Stimulated activated CD4-positive, alpha-beta T cell treated with anti-CD3 and anti-CD28 coated beads, Interleukin-12 subunit alpha, Interleukin-12 subunit beta, amount 100 ng/mL, for 24 hours (primary cell): ENCODE measurements at places on chromosomes 7 and 10.

DNA sequence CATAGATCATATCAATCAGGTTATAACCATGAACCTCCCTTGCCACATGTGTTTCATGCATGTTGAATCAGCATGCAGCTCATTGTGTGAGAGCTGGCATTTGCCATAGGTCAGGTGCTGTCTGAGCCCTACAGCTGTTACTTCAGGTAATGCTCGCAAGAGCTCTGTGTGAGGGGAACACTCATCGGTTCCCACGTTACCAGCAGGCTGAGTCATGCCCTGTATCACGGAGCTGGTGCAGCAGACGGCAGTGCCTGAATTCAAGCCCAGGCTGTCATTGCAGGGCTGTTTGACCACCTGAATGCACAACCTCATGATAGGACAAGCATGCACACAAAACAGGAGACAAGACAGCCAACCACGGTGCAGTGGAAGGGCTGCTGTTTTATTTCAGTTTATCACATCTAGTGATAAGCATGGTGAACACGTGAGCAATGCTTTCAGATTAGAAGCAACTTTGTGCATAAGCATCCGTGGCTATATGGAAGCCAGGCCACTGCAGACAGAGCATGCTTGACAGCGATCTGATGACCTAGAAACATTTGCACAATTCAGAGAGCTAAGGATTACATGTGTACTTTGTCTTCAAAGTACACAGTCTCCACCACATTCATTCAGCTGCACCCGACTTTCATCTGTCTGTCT lies 56.4 kb upstream of the PFKP start:
- DNase-seq: no peak

GRCh38 chr7:40305229-40305628 lies 170.4 kb downstream of the SUGCT start:
- DNase-seq: no peak

- no peak for DNase-seq
Measured at GRCh38 chr7:111147708-111148533, 57.0 kb downstream of the LRRN3 start.

DNA sequence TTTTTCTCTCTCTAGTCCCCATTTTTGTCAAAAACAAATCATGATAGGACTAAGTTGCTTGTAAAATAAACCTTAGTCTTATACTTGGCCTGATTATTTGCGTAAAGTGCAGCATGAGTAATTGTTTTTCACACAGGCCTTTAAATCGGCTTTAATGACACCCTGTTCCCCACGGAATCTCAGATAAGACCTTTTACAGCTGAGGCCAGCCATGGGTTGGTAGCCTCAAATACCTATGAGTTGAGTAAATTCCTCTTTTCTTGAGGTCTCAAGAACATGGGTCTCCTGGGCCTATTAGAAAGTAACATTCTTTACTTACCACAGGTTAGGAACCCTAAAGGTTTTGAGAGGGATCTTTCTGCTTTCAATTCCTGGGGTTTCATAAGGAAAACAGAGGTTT lies 761.0 kb upstream of the PHF14 start:
- DNase-seq: no peak

- DNase-seq: no peak
Measured at GRCh38 chr7:4178916-4179687, 503.0 kb upstream of the FOXK1 start.

DNA sequence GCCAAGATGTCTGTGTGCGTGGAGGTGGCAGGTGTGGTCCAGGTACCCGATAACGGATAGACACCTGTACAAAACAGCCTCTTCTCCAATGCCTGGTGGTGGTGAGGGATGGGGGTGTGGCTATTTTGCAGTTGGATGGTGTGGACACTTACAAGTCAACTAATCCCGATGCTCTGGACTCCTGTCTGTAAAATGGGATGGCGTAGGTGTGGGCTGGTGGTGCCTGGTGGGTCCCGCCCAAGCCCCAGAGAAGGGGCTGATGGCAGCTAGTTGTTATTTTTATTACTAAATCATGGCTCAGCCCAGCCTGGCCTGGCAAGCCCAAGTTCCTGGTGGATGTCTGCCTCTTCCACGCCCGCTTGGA lies 22.3 kb downstream of the GTF2IRD1 start:
- DNase-seq: no peak

- no peak for DNase-seq
Measured at GRCh38 chr10:85284778-85285770, 956.7 kb downstream of the CCSER2 start.

- no peak for DNase-seq
Measured at GRCh38 chr7:43463401-43463980, 119.4 kb upstream of the STK17A start.

DNA sequence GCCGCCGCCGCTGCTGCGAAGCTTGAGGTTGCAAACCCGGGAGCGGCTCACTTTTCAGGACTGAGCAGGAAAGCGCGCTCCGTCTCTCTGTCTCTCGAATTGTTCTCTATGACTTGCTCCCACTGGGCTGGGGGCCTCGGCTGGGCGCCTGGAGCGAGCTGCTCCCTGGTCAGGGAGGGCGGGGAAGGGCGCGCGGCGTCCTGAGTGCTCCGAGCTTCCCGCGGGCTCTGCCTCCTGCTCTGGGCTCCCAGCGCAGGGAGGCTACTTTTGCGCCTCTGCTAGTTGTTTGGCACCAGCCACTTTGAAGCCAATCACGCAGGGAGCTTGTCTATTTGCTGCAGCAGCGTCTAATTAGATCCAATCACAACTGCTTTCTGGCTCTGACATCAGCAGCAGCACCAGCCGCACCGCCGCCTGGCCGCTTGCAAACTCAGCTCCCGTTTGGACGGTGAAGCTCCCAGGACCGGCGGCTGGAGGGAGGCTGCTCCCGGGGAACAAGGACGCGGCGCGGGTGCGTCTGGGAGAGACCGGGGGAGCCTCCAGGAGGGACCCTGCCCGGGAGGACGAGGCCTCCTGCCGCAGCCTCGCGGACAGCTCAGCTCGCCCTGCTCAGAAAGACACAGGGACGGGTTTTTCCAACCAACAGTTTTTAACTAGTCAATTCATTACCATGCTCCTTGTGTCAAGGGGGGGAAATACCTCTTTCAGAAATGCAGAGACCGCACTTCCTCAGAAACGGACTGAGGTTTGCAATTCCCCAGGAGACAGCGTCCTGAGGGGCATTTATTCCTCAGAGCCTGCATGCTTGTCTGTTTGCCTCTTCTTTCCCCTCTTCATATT lies at the start of gene ADARB2:
TSS of gene ADARB2 (minus strand) at position 304 of the 840 bp plus-strand sequence.
- no peak for DNase-seq

DNA sequence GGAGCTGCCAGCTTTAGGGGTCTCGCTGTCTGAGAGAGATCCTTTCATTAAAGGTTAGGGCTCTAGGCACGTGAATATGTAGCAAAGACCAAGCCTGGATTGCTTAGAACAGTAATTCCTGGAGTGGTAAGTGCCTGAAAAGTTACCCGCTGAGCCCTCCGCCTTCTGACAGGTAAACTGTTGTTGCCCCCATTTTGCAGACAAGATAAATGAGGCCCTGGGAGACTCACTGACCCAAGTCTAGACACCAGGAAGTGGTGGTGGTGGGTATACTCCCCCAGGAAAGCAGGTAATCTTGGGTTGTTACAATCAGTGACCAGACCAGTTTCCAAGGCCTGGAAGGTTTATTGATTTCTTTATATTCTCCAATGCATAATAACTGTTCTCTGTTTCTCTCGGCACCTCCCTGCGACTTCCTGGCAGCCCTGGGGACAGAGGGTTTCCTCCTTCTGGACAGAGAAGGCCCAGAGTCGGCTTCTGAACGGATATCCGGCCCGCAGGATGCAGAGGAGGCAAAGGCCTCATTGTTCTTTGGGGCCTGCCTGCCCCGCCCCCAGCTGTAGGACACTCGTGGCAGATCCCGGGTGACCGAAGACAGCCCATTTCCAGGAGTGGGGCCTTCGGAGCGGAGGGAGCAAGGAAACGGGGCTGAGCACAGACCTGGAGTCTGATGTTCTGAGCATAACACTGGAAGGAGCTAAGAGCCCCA lies 1.3 kb upstream of the GRK5 start:
- DNase-seq: peak; percentile 22

DNA sequence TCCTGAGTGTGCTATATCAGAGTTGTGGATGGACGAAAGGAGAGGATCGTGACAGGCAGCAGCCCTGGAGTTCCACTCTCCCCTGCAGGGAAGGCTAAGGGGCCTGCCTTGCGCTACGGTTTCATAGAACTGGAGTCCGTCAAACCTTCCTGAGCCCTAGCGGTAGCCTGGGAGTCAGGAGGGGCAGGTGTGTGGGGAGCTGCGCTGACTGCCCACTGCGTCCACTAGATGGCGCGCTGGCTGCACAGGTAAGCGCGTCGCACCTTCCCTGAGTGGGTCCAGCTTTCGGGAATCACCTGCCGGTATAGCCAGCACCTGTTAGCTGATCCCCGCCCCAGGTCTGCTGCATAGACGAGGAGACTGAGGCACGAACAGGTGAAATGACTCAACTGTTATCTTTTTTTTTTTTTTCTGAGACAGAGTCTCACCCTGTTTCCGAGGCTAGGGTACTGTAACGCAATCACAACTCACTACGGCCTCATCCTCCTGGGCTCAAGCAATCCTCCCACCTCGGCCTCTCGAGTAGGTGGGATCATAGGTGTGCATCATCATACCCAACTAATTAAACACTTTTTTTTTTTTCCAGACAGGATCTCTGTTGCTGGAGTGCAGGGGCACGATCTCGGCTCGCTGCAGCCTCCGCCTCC lies 20.2 kb upstream of the BAIAP2L1 start:
- DNase-seq: peak; percentile 49

DNA sequence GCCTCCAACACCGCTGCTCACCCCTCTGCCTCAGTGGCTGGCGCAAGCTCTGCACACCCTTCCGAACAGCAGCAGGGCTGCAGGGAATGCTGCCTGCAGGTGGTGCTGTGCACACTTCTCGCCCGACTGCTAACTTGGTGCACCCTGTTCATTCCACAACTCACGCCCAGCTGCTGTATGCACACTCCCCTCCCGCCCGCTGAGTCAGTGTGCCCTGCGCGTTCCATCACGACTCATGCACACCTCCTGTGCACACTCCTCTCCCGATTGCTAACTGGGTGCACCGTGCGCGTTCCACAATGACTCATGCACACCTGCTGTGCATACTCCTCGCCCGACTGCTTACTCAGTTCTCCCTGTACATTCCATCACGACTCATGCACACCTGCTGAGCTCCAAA lies 21.5 kb downstream of the ADARB2 start:
- DNase-seq: no peak

DNA sequence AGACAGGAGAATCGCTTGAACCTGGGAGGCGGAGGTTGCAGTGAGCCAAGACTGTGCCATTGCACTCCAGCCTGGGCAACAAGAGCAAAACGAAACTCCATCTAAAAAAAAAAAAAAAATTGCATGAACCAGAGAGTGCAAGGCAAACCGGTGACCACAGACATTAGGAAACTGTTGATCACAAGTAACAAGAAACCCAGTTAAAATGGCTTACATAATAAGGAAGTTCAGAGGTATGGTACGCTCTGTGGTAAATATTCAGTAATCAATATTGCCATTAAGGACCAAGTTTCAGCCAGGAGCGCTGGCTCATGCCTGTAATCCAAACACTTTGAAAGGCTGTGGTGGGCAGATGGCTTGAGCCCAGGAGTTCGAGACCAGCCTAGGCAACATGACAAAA lies 9.2 kb upstream of the NT5C2 start:
- DNase-seq: no peak

GRCh38 chr7:97680622-97681021 lies 51.3 kb upstream of the TAC1 start:
- DNase-seq: no peak

DNA sequence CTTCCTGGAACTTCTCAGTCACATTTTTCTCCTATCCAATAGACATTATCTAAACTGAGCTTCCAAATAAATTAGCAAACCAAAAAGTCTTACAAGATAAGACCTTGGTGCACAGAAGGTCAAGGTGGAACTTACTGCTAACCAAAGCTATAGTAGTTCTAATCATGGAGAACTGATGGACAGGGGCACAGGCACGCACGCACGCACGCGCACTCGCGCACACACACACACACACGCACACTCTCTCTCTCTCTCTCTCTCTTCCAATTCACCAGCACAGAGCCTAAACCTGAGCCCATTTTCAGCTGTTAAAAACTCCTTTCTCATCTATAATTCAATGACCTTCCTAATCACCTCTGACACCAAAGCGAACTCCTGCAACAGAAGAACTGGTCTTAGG lies 7.5 kb downstream of the FGFR2 start:
- DNase-seq: no peak

DNA sequence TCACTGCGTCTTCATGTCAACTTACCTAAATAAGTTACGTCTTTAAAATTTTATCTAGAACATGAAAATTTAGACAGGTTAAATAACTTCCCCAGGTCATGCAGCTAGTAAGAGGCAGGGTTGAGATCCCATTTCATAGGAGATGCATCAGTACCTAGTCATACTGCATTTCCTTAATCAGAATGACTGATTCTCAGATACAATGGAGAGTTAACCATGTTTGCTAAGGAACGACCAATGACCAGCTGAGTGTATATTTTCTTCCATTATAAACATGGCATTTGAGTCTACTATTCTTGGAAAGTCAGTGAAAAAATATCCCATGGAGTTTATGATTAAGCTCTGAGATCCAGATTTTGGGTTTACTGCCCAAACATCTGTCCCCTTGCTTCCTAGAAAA lies 39.6 kb downstream of the ENTPD1 start:
- DNase-seq: no peak

GRCh38 chr10:99938563-99938962 lies 71.2 kb downstream of the DNMBP start:
- DNase-seq: no peak

DNA sequence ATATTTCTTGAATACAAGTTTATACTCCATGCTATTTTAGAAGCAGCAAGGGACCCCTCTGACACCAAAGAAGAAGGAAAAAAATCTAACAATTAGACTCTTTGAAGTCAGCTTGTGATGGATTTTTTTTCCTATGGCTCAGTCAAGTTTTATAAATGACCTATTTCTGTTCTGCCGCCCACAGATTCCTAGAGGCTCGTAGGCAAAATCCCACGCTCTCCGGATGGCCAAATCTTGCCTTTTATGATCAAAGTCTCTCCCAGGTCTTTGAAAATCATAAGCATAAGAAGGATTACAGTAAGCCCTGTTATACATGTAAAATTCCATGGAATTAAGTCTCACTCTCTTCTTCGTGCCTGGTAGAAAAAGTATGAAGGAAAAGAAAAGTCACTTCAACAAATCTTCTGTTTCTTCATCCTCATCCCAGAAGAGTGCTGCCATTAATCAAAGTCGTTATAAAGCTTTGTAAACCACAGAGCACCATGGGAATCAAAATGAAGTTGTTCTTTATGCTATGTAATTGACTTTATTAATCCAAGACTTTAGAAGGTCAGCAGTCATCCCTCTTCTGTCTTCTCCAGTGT lies 33.1 kb downstream of the ASB13 start:
- no peak for DNase-seq

DNA sequence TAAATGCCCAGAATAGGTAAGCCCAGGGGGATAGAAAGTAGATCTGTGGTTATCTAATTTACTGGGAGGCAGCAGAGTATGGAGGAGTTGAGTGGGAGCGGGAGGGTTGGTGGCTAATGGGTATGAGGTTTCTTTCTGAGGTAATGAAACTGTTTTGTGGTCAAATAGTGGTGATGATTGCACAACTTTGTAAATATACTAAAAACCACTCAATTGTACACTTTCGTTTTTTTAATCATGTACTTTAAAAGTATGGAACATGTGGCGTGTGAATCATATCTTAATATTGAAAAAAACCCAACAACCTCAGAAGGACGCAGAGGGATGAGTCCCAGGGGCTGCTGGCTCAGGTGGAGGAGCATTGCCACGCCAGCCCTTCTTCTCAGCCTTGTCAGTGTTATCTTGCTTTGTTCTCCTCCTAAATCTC lies 118.1 kb downstream of the WDR11 start:
- no peak for DNase-seq
